ENCODE measurements at places on chromosomes 11 and 22.

GRCh38 chr11:47464483-47464882 is 15.5 kb upstream of the RAPSN start:
- H3K27ac ChIP-seq, result no peak overlapping the region
- H3K4me1 ChIP-seq, result no peaks in the 10 kb centered on the region
- DNase-seq, result no peak
- no peaks in the 10 kb centered on the region for H3K27me3 ChIP-seq
- H3K36me3 ChIP-seq, result peaks cover 10% of the 10 kb centered on the region
- H3K4me3 ChIP-seq, result no peak overlapping the region

DNA sequence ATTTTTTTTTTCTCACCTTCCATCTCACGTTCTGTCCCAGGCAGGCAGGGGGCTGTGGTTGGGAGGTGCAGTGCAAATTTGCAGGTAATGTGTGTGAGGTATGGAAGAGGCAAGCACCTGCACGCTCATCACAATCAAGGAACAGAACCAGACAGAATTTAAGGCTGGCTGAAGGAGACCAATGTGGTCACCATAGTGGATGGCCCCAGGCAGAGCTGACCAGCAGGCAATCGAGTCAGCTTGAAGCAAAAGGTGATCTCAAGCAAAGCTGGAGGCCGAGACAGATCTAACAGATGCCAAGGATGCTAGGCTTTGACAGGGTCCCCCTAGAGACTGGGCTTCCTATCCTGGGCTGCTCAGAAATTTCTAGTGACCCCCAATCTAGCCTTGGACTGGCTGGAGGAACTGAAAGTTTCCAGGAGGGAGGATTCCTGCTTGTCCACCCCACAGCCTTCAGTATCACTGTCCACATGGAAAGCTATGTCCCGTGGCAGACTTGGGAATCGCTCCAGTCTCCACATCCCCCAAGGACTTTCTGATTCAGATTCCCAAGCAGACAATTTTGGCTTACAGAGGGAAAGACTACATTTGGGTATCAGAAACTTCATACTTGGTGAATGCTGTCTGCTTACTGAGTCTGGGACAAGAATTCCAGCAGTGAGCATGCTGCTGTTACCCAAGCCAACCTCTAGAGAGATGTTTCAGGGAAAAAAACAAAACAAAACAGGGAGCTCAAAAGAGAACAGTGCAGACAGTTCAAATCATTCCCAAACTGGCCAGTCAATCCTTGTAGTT is 9.0 kb upstream of the MICAL3 start:
- no peak overlapping the region for H3K27ac ChIP-seq
- H3K4me3 ChIP-seq, result no peak overlapping the region
- no peaks in the 10 kb centered on the region for H3K4me1 ChIP-seq
- no peaks in the 10 kb centered on the region for H3K36me3 ChIP-seq

DNA sequence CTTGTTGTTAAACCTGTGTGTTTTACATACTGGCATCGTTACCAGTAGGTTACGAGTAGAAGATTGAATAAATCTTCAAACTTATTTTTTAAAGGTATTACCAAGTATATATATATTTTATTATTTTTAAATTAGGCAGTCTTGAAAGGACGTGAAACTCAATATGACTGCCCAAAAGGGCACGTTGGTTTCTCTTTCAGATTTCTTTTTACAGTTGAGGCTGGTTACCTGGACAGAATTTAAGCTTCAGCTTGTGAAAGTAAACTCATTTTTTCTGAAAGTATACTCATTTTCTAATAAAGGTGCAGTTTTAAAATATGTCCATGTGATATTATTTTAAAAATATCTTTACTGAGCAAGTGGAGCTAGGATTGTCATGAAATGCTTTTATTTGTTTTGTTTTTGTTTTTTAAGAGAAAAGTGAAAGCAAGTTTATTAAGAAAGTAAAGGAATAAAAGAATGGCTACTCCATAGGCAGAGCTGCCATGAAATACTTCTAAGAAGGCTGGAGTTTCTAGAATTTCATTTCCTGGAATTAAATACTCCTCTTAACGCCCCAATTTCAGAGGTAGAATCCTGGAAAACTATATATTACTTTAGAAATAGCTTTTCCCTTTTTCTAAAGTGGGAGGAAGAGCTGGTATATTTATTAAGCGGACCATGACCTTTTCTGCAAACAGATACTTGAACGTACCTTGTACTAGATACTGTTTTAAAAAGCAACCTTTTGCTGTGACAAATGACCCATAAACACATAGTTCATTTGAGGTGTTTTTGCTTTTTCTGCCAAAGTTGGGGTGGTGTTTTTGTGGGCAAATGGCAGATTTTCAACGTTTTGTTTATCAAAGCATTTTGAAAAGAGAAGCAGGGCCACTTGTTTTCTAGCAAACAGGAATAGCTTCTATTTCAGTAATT is 1.9 kb downstream of the FBXO7 start:
- H3K27ac ChIP-seq, result peak overlapping the region; percentile 96
- H3K27me3 ChIP-seq, result peaks cover 2% of the 10 kb centered on the region
- no peak for DNase-seq
- H3K36me3 ChIP-seq, result peaks cover 18% of the 10 kb centered on the region
- H3K4me1 ChIP-seq, result peaks cover 34% of the 10 kb centered on the region

DNA sequence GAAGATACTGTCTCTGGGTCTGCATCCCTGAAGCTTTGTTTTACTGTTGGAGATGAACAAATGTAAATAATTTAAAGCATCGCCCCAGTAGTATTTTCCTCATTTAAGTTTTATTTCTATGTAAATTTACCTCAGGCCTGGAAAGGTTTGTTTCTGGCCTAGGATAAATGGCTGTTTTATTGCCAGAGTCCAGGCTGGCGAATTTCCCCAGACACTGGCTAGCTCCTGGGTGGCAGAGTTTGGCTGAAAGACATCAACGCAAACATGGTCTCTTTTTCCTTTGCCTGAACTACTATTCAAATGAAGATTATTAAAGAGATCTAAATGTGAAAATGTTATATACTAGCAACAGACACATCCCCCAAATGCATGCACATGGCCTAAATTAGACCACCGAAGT is 136.7 kb upstream of the SESN3 start:
- H3K27ac ChIP-seq, result no peak overlapping the region
- no peak for DNase-seq
- no peak overlapping the region for H3K4me3 ChIP-seq
- H3K4me1 ChIP-seq, result no peaks in the 10 kb centered on the region
- no peaks in the 10 kb centered on the region for H3K36me3 ChIP-seq
- peaks cover 12% of the 10 kb centered on the region for H3K27me3 ChIP-seq

- peak overlapping the region; percentile 63 for H3K27ac ChIP-seq
- H3K27me3 ChIP-seq, result no peaks in the 10 kb centered on the region
- H3K36me3 ChIP-seq, result peaks cover 7% of the 10 kb centered on the region
- peak; percentile 51 for DNase-seq
- peaks cover 19% of the 10 kb centered on the region for H3K4me1 ChIP-seq
Measured at GRCh38 chr11:65182258-65183170, 786 bp downstream of the CAPN1 start.

DNA sequence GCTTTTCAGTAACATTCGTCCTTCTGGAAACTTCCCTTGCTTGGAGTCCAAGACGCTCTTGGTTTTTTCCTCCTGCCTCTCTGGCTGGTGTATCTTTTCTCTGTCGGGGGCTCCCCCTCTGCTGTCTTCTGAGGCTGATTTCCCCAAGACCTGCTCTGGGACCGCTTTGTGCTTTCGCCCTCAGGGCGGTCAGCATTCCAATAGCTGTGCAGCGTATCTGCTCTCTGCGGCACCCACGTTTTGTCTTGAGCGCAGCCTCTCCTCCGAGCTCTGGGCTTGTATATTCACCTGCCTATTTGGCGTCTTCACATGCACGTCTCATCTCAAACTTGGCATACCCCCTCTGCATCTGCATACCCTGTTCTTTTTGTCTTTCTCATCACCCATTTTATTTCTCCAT is 2.4 kb downstream of the GTSE1 start:
- H3K36me3 ChIP-seq, result peaks cover 44% of the 10 kb centered on the region
- peak overlapping the region; percentile 95 for H3K4me3 ChIP-seq
- peaks cover 68% of the 10 kb centered on the region for H3K4me1 ChIP-seq
- no peak overlapping the region for H3K27ac ChIP-seq
- no peak for DNase-seq

- no peaks in the 10 kb centered on the region for H3K27me3 ChIP-seq
- no peak overlapping the region for H3K4me3 ChIP-seq
- no peak for DNase-seq
- H3K36me3 ChIP-seq, result no peaks in the 10 kb centered on the region
Measured at GRCh38 chr11:11346303-11346702, 6.7 kb downstream of the CSNK2A3 start.

DNA sequence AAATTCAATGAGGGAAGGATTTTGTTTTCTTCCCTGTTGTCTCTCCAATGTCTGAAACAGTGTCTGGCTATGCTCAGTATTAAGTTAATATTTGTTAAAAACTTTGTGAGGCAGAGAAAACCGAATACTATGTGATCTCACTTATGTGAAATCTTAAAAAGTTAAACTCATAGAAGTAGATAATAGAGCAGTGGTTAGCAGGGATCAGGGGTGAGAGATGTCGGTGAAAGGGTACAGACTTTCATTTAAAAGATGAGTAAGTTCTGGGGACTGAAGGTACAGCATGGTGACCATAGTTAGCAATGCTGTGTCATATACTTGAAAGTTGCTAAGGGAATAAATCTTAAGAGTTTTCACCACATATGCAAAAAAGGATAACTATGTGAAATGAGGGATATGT is 244.6 kb downstream of the AASDHPPT start:
- H3K27ac ChIP-seq, result no peak overlapping the region
- H3K4me3 ChIP-seq, result no peak overlapping the region
- DNase-seq, result no peak
- H3K4me1 ChIP-seq, result no peaks in the 10 kb centered on the region
- H3K27me3 ChIP-seq, result no peaks in the 10 kb centered on the region

- H3K27ac ChIP-seq, result no peak overlapping the region
- peak; percentile 63 for DNase-seq
- no peak overlapping the region for H3K4me3 ChIP-seq
- no peaks in the 10 kb centered on the region for H3K4me1 ChIP-seq
- peaks cover 8% of the 10 kb centered on the region for H3K27me3 ChIP-seq
- H3K36me3 ChIP-seq, result no peaks in the 10 kb centered on the region
Measured at GRCh38 chr11:120108154-120108784, 29.6 kb downstream of the TRIM29 start.

GRCh38 chr11:130177782-130178181 is 18.2 kb downstream of the ST14 start:
- H3K4me1 ChIP-seq, result peaks cover 3% of the 10 kb centered on the region
- H3K27ac ChIP-seq, result no peak overlapping the region
- H3K36me3 ChIP-seq, result no peaks in the 10 kb centered on the region
- H3K27me3 ChIP-seq, result peaks cover 13% of the 10 kb centered on the region

DNA sequence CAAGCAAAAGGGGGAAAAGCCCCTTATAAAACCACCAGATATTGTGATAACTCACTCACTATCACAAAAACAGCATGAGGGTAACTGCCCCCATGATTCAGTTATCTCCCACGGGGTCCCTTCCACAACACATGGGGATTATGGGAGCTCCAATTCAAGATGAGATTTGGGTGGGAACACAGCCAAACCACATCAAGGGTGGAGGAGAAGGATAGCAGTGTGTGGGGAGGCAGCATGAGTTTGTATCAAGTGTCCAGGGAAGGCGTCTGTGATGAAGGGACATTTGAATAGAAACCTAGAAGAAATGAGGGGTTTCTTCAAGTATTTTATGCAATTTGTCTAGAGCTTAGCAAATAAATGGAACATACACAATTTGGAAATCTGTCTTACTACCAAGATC is 98.2 kb downstream of the SLC1A2 start:
- H3K36me3 ChIP-seq, result peaks cover 3% of the 10 kb centered on the region
- DNase-seq, result no peak
- H3K27ac ChIP-seq, result no peak overlapping the region
- H3K4me3 ChIP-seq, result no peak overlapping the region
- peaks cover 4% of the 10 kb centered on the region for H3K4me1 ChIP-seq

GRCh38 chr11:101706541-101706940 is 122.7 kb upstream of the TRPC6 start:
- DNase-seq, result no peak
- H3K4me1 ChIP-seq, result no peaks in the 10 kb centered on the region
- no peak overlapping the region for H3K27ac ChIP-seq

DNA sequence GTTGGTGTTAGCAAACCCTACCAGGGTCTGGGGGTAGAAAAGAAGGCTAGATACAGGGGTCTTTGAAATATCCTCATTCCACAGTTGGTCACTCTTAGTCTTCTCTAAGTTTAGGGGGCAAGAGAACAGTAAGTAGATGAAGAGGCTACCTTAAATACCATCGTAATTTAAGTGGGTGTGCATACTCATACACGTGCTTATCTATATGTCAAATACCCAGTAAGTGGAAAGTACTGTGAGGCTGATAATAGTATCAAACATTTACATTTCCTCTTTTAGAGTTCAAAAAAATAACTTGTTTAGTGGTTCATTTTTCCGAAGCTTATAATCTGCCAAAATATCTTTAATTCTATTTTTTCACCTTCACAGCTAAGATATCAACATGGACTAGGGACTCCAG is 90.7 kb downstream of the WNT11 start:
- no peaks in the 10 kb centered on the region for H3K27me3 ChIP-seq
- H3K4me3 ChIP-seq, result no peak overlapping the region
- no peak overlapping the region for H3K27ac ChIP-seq
- no peaks in the 10 kb centered on the region for H3K4me1 ChIP-seq
- DNase-seq, result no peak

DNA sequence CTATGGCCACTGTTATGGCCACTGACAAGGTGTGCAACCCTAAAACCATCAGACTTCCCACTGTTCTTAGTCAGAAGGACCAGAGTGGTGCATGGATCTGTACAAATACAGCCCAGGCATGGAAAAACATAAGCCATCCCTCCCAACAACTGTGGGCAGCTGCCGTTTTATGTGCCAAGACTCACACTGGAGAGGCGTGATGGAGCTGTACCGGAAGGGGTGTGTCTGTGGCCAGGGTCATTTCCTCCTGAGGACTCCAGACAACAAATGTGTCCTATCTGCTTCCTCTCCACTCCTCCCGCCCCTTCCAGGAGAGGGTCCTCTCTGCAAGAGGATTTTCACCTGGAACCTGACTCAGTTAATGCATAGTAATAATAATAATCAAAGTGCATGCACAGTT is 29.5 kb downstream of the KCNJ1 start:
- H3K27ac ChIP-seq, result no peak overlapping the region
- H3K36me3 ChIP-seq, result peaks cover 1% of the 10 kb centered on the region
- no peaks in the 10 kb centered on the region for H3K27me3 ChIP-seq
- DNase-seq, result peak; percentile 63
- no peak overlapping the region for H3K4me3 ChIP-seq

DNA sequence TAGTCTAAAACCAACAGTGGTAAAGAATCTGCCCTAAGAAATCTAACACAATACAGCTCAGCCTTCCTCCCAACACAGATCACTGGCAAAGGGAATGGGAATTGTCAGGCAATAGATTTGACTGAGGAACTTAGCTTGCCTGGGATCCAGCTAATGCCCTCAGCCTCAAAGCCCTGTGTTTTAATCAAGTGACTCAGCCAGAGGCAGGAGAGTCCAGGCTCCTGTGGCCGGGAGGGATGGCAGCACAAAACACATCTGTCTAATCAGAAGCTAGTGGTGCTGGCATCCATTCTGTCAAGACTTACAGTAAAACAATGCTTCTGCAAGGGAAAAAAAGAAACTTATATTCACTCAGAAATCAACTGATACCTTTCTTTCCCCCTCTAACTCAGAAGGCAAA is 5.6 kb downstream of the SYTL2 start:
- peaks cover 18% of the 10 kb centered on the region for H3K36me3 ChIP-seq
- no peak overlapping the region for H3K4me3 ChIP-seq
- no peak for DNase-seq
- no peaks in the 10 kb centered on the region for H3K27me3 ChIP-seq
- no peak overlapping the region for H3K27ac ChIP-seq
- H3K4me1 ChIP-seq, result peaks cover 34% of the 10 kb centered on the region

All from activated CD8-positive, alpha-beta memory T cell treated with anti-CD3 and anti-CD28 coated beads, Interleukin-2, amount 10 ng/mL, durations not matched to agents 7 days and 5 days (primary cell).